ENCODE measurements at places on chromosomes 1 and 21. TPM values are rescaled to one million over a fixed set of nuclear protein-coding genes. Genes with fewer than 3 reads are reported as not detected.

DNA sequence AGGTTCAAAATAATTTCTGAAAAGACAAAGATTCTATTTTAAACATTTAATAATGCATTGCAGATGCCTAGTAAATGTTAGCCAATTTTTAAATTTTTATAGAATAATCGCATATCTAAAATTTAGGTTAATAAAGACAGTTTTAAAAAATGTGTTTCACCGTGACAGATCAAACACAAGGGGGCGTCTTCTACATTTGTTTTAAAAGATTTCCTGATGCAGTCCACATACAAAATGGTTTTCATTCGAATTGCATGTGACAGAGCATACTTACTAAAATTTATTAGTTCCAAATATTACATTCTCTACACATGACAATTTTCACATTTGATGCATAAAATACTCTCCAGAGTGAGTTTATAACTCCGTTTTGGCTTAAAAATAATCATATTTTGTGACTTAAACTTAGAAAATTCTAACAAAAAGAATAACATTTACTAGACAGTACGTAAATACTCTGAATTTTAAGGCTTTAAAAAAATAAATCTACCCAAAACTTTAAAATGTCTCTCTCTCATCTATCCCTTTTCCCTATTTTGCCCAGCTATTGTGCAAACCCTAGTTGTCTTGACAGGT lies 75.5 kb downstream of the ADAMTS1 start:
- H3K4me1 ChIP-seq, result no peaks in the 10 kb centered on the region
- no peak overlapping the region for H3K4me3 ChIP-seq
- H3K27me3 ChIP-seq, result no peaks in the 10 kb centered on the region
- DNase-seq, result peak; percentile 71
- H3K27ac ChIP-seq, result no peak overlapping the region

DNA sequence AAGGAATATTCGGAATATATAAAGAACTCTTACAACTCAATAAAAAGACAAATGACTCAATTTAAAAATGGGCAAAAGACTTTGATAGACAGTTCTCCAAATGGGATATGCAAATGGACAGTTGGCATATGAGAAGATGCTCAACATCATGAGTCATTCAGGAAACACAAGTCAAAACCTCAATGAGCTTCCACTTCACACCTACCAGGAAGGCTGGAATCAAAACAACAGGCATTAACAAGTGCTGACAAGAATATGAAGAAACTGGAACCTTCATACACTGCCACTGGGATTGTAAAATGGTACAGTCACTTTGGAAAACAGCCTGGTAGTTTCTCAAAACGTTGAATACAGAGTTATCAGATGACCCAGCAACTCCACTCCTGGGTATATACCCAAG lies 17.2 kb downstream of the PGBD5 start:
- no peaks in the 10 kb centered on the region for H3K27me3 ChIP-seq
- H3K27ac ChIP-seq, result no peak overlapping the region
- no peaks in the 10 kb centered on the region for H3K36me3 ChIP-seq
- H3K4me3 ChIP-seq, result no peak overlapping the region
- DNase-seq, result no peak
- H3K4me1 ChIP-seq, result no peaks in the 10 kb centered on the region

DNA sequence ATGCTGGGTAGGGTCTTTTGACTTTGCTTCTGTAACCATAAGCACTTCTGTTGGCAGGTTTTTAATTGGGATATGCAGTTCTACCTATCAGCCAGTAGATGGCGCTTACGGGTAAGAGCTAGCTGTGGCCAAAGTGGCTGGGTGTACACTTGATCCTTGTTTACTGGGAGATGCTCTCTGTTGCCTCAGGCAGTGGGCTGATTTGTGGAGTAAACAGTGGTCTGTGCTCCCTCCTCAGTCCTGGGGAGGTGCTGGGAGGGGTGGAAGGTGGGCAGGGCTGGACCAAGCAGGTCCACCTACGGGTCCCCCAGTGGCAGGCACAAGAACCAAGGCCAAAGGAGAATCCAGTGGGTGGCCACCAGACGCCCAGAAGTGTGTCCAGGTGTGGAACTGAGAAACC lies 43.4 kb downstream of the RALGPS2 start:
- H3K27me3 ChIP-seq, result no peaks in the 10 kb centered on the region
- DNase-seq, result no peak
- H3K36me3 ChIP-seq, result no peaks in the 10 kb centered on the region
- H3K4me3 ChIP-seq, result no peak overlapping the region
- no peaks in the 10 kb centered on the region for H3K4me1 ChIP-seq

Gene LDLRAD2
- total RNA-seq, result 0.10 TPM

DNA sequence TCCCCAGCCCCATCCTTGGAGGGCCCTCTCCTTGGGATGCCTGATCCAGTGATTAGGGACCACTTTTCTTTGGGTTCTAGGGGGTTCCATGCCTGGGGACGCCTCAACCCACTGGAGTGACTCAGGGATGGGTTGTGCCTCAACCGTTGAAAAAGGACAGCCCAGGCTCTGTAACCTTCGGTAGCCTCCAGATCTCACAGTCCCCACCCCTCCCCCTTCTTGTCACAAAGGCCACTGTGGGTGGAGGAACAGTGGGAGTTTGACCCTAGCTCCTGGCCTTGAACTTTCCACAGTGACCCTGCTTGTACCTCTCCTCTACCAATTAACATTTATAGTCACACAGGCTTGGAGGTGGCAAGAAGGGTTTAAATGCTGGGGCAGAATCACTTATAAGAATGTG lies 2.6 kb upstream of the RORC start:
- H3K4me3 ChIP-seq, result no peak overlapping the region
- H3K4me1 ChIP-seq, result peaks cover 9% of the 10 kb centered on the region
- H3K27me3 ChIP-seq, result peaks cover 18% of the 10 kb centered on the region
- H3K27ac ChIP-seq, result no peak overlapping the region

- H3K27ac ChIP-seq, result no peak overlapping the region
- no peaks in the 10 kb centered on the region for H3K27me3 ChIP-seq
- no peaks in the 10 kb centered on the region for H3K36me3 ChIP-seq
- H3K4me1 ChIP-seq, result no peaks in the 10 kb centered on the region
- no peak overlapping the region for H3K4me3 ChIP-seq
- no peak for DNase-seq
These were observed 77.2 kb upstream of the CDC42BPA start for GRCh38 chr1:227395426-227396028.

Gene OR2T29
- total RNA-seq, result not detected

Gene SOX13
- total RNA-seq, result 11.5 TPM

- H3K27me3 ChIP-seq, result no peaks in the 10 kb centered on the region
- no peak overlapping the region for H3K27ac ChIP-seq
- peaks cover 9% of the 10 kb centered on the region for H3K4me1 ChIP-seq
- no peak overlapping the region for H3K4me3 ChIP-seq
These were observed 3.9 kb upstream of the TP53BP2 start for GRCh38 chr1:223849352-223850254.

GRCh38 chr1:116203181-116203723 lies 92.1 kb downstream of the MAB21L3 start:
- no peaks in the 10 kb centered on the region for H3K36me3 ChIP-seq
- DNase-seq, result no peak
- no peaks in the 10 kb centered on the region for H3K27me3 ChIP-seq
- H3K27ac ChIP-seq, result no peak overlapping the region
- H3K4me3 ChIP-seq, result no peak overlapping the region

GRCh38 chr1:235336903-235337302 lies 8.5 kb downstream of the GGPS1 start:
- DNase-seq, result no peak
- H3K4me1 ChIP-seq, result peaks cover under 1% of the 10 kb centered on the region
- H3K27me3 ChIP-seq, result no peaks in the 10 kb centered on the region
- no peak overlapping the region for H3K4me3 ChIP-seq

Gene RHBDL2
- 0.57 TPM for total RNA-seq

DNA sequence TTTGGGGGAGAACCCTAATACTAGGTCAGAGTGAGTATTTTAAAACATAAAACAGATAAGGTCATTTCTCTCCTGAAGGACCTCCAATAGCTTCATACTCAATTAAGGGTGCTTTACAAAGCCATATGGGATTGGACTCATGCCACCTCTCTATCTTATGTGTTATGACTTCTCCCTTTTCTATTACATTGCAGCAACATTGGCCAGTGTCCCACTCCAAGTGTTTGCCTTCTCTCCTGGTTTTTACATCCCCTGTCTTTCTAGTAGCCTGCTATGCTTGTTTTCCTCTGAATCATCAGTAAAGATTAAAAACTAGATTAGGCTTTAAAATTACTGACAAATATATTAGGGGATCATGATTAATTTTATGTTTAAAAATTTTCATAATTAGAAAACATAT lies 66.6 kb downstream of the SCMH1 start:
- no peak overlapping the region for H3K27ac ChIP-seq
- no peak overlapping the region for H3K4me3 ChIP-seq
- H3K36me3 ChIP-seq, result no peaks in the 10 kb centered on the region
- H3K4me1 ChIP-seq, result no peaks in the 10 kb centered on the region

DNA sequence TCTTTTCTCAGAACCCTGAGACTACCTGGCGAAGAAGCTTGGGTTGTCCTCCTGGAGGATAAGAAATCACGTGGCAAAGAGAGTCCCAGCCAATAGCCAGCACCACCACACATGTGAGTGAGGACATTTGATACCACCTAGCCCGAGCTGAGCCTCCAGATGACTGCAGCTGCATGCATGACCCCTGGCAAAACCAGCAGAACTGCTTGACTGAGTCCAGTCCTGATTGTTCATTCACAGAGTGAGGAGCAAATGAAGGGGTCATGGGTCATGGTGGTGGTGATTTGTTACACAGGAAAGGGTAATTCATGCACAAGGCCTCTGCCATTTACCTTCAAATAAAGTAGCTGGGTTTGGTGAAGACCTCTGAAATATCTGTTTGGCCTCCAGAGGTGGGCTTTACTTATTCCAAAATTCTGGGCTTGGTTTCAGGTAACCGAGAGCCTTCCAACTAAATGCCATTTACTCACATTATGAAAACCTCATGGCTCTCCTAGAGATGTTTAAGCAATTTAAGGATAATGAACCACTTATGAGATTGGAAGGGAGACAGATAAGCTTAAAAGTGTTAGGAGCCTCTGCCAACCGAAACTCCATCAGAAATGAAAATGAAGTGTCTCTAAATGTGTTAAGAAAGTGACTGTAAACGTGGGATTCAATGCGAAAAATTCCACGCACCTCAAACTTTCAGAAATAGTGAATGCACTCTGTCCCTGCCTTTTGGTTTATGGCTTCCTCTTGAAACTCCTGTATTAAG lies 163.3 kb downstream of the SLC35F3 start:
- no peak overlapping the region for H3K27ac ChIP-seq
- no peak for DNase-seq
- H3K27me3 ChIP-seq, result no peaks in the 10 kb centered on the region
- no peaks in the 10 kb centered on the region for H3K36me3 ChIP-seq
- H3K4me3 ChIP-seq, result no peak overlapping the region

Gene DHCR24
- total RNA-seq, result 297 TPM

- H3K27ac ChIP-seq, result no peak overlapping the region
- no peak overlapping the region for H3K4me3 ChIP-seq
- H3K36me3 ChIP-seq, result no peaks in the 10 kb centered on the region
- H3K27me3 ChIP-seq, result no peaks in the 10 kb centered on the region
- DNase-seq, result no peak
These were observed 111.2 kb upstream of the LHX8 start for GRCh38 chr1:75023005-75023404.

DNA sequence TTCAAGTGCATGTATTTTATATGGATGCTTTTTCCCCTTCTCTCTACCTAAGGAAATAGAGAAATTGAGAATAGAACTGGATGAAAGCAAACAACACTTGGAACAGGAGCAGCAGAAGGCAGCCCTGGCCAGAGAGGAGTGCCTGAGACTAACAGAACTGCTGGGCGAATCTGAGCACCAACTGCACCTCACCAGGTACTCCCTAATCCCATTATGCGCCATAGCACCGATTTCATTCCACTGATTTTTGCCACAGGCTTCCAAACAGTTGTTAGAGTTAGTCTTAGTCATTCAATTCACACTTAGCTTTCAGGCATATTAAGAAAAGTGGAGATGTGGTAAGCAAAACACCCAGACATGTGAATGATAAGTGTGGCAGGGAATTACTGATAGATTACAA lies 122.8 kb downstream of the SDCCAG8 start:
- no peak for DNase-seq
- no peaks in the 10 kb centered on the region for H3K4me1 ChIP-seq
- H3K27ac ChIP-seq, result no peak overlapping the region
- no peaks in the 10 kb centered on the region for H3K36me3 ChIP-seq
- H3K27me3 ChIP-seq, result no peaks in the 10 kb centered on the region
- no peak overlapping the region for H3K4me3 ChIP-seq

Gene ANKRD34A
- total RNA-seq, result 0.28 TPM

- H3K4me3 ChIP-seq, result no peak overlapping the region
- H3K27ac ChIP-seq, result no peak overlapping the region
- H3K36me3 ChIP-seq, result no peaks in the 10 kb centered on the region
- H3K4me1 ChIP-seq, result peaks cover 9% of the 10 kb centered on the region
- H3K27me3 ChIP-seq, result no peaks in the 10 kb centered on the region
These were observed 5.1 kb downstream of the CLCNKA start for GRCh38 chr1:16026723-16027484.

GRCh38 chr1:154425172-154425571 lies 20.0 kb downstream of the IL6R start:
- peaks cover 31% of the 10 kb centered on the region for H3K4me1 ChIP-seq
- no peak overlapping the region for H3K27ac ChIP-seq
- H3K36me3 ChIP-seq, result no peaks in the 10 kb centered on the region
- no peak overlapping the region for H3K4me3 ChIP-seq
- H3K27me3 ChIP-seq, result no peaks in the 10 kb centered on the region

Gene NID1
- total RNA-seq, result 57.3 TPM

DNA sequence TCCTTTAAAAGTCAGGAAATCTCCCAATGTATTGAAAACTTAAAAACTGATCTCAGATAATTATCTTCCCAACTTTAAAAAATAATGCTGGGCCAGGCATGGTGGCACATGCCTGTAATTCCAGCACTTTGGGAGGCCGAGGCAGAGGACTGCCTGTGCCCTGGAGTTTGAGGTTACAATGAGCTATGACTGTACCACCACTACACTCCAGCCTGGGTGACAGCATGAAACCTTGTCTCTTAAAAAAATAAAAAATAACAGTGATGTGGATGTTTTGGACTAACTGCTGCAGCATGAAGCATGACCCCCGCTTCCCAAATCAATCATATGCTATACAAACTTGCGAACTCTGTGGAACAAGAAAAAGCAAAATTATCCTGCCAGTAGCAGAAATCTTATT lies 186.3 kb downstream of the RERE start:
- no peak for DNase-seq
- H3K4me3 ChIP-seq, result no peak overlapping the region
- no peaks in the 10 kb centered on the region for H3K27me3 ChIP-seq
- no peak overlapping the region for H3K27ac ChIP-seq
- peaks cover 36% of the 10 kb centered on the region for H3K4me1 ChIP-seq
- H3K36me3 ChIP-seq, result no peaks in the 10 kb centered on the region

Gene IFI44L
- total RNA-seq, result 2.6 TPM

GRCh38 chr21:25424634-25425033 lies 182.6 kb downstream of the MRPL39 start:
- peaks cover 4% of the 10 kb centered on the region for H3K27me3 ChIP-seq
- no peak for DNase-seq
- no peak overlapping the region for H3K4me3 ChIP-seq

- no peaks in the 10 kb centered on the region for H3K4me1 ChIP-seq
- no peaks in the 10 kb centered on the region for H3K27me3 ChIP-seq
- H3K36me3 ChIP-seq, result no peaks in the 10 kb centered on the region
- DNase-seq, result no peak
These were observed 296.6 kb downstream of the CHRM3 start for GRCh38 chr1:239682960-239683359.

- H3K27ac ChIP-seq, result no peak overlapping the region
- H3K27me3 ChIP-seq, result no peaks in the 10 kb centered on the region
- DNase-seq, result no peak
- H3K4me3 ChIP-seq, result no peak overlapping the region
- H3K36me3 ChIP-seq, result no peaks in the 10 kb centered on the region
- H3K4me1 ChIP-seq, result peaks cover under 1% of the 10 kb centered on the region
These were observed 118.8 kb upstream of the IVNS1ABP start for GRCh38 chr1:185435696-185436379.

- H3K4me1 ChIP-seq, result no peaks in the 10 kb centered on the region
- no peaks in the 10 kb centered on the region for H3K27me3 ChIP-seq
- H3K4me3 ChIP-seq, result no peak overlapping the region
- no peak overlapping the region for H3K27ac ChIP-seq
- no peak for DNase-seq
These were observed 9.8 kb downstream of the POU2F1 start for GRCh38 chr1:167230437-167230836.

Data from hepatocyte (in vitro differentiated cells).